ENCODE measurements at places on chromosomes 1 and 21. TPM values are rescaled to one million over a fixed set of nuclear protein-coding genes. Genes with fewer than 3 reads are reported as not detected.

CTTNBP2NL gene
- 44.6 TPM for polyA plus RNA-seq

KLHDC8A gene
- polyA plus RNA-seq, result 0.71 TPM

- no peak for DNase-seq
Observed at GRCh38 chr1:52122384-52122783, 19.5 kb upstream of the ZFYVE9 start.

MPL gene
- 1.7 TPM for polyA plus RNA-seq

- peak; percentile 66 for DNase-seq
Observed at GRCh38 chr1:152047730-152048415, 11.1 kb upstream of the S100A11 start.

PTGFR gene
- polyA plus RNA-seq, result 0.94 TPM

GRCh38 chr1:28877132-28877781, 37.1 kb upstream of the EPB41 start:
- no peak for DNase-seq

GRCh38 chr1:113353580-113353979, 36.7 kb upstream of the MAGI3 start:
- DNase-seq, result no peak

DNA sequence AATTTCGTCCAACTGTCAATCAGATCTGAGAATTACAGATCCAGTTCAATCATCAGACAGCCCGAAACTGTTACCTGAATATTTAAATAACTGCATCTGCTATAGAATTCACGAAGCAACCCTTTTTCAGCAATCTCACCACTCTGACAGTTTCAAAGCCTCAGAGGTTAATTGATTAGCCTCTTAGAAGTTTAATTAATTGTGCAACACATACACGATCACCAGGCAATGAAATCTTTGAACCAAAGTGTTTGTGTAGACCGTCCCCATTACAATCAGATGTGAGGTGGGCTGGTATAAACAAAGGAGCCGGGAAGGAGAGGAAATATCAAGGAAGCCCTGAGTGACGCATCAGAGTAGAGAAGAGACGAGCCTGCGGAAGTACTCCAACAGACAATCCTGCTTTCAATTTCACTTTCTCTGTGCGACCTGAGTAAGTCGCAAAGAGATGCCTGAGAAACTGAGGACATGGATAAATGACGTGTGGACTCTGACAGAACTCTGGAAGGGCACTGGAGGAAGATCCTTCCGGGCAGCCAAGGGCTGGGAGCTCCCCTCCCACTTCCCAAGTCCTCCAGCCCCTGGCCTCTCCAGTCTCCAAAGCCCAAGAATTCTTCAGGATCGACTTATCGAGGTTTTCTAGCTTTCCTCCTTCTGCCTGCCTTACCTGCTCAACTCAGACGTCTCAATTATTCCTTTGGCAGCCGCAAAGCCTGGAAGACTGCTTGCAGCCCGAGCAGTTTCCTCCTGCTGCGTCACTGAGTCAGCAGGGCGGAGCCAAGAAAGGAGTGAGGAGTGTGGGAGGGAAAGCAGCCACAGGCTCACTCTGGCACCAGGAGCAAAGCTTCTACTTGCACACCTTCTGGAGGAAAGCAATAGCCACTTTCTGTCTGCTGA, at the start of gene RNASEL:
Gene RNASEL (minus strand): TSS at position 757 of the 897 bp plus-strand sequence. CDS start 2,450 bp downstream, outside the sequence.
- peak; percentile 61 for DNase-seq

MYOC gene
- polyA plus RNA-seq, result 7.6 TPM

DNA sequence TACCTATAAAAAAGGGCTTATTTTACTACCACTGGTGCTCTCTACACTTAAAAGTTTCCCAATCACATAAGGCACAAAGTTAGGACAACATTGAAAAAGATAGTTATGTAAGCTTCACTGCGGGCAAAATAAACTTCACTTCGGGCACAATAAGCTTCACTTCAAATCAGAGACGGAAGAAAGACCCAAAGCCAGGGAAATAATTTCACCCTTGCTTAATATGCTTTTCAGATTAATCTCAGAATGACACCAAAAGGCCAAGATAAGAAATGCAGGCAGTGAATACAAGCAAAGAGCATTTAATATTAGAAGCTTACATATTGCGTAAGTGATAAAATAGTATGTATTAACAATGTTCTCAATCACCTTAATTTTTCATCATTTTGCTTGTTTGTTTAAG, 444.2 kb downstream of the SETD4 start:
- DNase-seq, result peak; percentile 33

FCRL6 gene
- polyA plus RNA-seq, result 0.61 TPM

TMEM125 gene
- polyA plus RNA-seq, result 35.9 TPM

- no peak for DNase-seq
Observed at GRCh38 chr21:44722731-44723130, 11.4 kb upstream of the TSPEAR start.

- peak; percentile 38 for DNase-seq
Observed at GRCh38 chr1:202968895-202969295, 1.8 kb upstream of the CYB5R1 start.

DNA sequence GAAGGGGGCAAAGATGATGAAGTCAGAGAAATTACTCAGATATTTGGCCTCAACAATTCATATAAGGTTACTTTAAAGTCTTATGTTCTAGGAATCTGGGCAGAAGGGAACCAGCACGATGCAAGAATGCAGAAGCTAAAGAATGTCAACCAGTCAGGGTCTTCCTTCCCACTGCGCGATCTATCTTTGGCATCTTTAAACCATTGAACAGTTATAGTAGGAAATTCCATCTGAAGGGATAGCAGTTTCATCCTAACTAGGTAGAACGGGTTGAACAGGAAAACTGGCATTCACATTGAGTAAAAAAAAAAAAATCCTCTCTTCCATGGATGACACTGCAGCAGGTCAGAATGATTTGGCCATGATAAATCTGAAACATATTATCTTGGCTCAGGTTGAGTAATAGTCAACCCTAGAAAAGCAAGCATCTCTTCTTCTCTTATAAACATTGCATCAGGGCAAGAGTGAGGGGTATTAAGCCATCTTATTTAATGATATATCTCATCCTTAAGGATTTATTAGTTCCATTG, 6.3 kb downstream of the CRCT1 start:
- DNase-seq, result no peak

RNF186 gene
- polyA plus RNA-seq, result 0.19 TPM

DNA sequence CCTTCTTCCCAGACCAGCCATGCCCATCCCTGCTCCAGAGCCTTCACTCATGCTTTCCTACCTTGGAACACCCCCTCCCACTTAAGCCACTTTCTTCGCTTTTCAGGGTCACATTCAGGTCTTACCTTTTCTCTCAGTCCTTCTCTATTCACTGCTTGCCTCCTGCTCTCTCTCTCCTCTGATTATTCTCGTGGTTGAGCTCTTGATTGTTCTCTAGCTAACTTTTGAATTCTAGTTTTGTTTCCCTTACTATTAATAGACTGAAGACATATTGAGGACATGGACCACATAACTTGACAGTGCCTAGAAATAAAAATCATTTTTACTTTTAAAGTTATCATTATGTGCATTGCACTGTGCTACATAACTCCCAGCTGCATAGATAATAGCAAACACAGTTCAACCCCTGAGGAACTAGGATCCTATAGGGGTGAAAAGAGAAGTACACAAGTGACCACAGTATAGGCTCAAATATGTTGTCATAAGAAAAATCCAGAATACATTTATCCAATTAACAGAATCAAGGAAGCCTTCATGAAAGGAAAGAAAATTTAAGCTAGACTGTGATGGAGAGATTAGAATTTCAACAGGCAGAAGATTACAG, 21.5 kb downstream of the INSL5 start:
- DNase-seq, result no peak

DNA sequence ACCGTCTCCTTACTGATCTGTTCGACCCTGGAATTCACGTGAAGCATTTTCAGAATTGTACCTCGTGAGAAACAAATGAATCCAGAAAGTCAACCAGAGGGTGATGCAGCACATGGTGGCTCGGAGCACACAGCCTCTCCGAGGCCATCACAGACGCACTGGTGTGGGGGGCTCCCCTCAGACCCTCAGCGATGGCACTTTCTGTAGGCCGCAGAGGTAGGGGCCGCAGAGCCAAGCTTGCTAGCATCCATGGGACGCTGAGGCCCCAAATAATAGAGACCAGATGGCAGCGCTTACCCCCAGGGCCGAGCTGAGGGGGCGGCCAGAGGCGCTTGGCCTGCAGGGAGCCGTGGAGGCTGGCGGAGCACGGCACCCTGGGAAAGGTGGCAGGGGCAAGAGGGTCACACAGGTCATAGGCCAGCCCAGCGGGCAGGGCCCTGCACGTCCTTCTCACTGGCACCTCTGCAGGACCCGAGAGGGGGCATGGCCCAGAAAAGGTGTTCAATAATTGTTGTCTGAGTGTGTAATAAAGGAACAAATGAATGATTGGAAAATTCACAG, 28.1 kb upstream of the COL6A2 start:
- no peak for DNase-seq

Data from right lung (tissue), 10 donors.